Fibroblast of lung (primary cell): ENCODE measurements at places on chromosomes 4 and X. TPM values are rescaled to one million over a fixed set of nuclear protein-coding genes. Genes with fewer than 3 reads are reported as not detected.
A peak's percentile ranks its signal among the peaks of the same experiment; 100 is the strongest.

The PNPLA4 gene
- 11.4 and 22.1 TPM in 2 replicates for polyA plus RNA-seq

The NALF2 gene
- not detected in 2 replicates for polyA plus RNA-seq

The ADGRG4 gene
- polyA plus RNA-seq = 0.03 TPM in 1 of 2 replicates, not detected in the other

The GPC3 gene
- 2.0 and 6.4 TPM in 2 replicates for polyA plus RNA-seq

The CSAG3 gene
- not detected in 2 replicates for polyA plus RNA-seq

The NEXMIF gene
- under 0.01 TPM in 1 of 2 replicates, not detected in the other for polyA plus RNA-seq

The PCDH19 gene
- 0.05 and 0.06 TPM in 2 replicates for polyA plus RNA-seq

The SSX4 gene
- polyA plus RNA-seq = not detected in 2 replicates

The UGT2B11 gene
- not detected in 2 replicates for polyA plus RNA-seq

The RAB41 gene
- not detected in 2 replicates for polyA plus RNA-seq

GRCh38 chr4:73520821-73521220 lies 39.3 kb downstream of the AFM start:
- DNase-seq = peak; percentile 63

DNA sequence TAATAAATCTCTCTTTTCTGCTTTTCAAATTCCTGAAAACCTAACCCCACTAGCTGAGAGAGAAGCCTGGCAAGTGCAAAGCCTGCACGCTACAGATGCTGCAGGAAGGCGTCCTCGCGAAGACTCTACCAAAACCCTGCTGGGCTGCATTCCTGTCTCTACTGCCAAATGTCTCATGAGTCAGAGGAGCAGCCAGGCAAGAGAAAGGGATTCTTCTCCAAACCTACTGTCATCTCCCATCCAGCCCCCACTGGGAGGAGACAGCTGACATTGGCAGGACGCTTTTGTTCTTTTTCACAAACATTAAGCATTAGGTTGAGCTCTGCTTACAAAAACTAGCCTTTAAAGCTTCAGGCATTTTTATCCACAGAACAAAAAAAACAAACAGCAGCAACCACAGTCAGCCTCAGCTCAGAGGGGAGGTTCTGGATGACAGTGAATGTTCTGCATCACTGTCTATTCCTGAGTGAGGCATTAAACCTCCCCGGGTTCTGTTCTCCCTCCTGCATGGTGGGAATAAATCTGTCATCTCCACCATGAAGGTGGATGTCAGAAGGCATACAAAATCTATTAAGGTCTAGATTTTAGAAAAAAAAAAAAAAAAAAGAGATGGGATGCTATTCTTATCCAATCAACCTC lies 18.0 kb downstream of the CRMP1 start:
- DNase-seq = peak; percentile 70

DNA sequence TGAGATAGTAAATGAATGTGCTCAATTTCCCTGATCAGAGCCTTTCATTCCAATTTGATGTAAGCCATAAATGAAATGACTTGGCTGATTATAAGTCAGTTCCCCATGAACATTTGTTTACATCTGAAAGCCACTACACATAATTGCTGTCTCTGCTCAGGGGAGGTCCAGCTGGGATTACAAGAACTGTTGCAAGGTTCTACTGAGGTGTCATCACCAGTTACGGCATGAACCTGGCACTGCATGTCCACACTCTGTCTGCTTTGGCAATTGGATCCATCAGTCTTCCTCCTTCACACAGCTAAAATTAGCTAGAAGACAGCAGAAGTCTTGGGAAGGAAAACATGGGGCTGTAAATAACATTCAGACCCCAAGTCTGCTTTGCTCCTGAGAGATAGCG lies 12.8 kb upstream of the MBNL3 start:
- DNase-seq = no peak

DNA sequence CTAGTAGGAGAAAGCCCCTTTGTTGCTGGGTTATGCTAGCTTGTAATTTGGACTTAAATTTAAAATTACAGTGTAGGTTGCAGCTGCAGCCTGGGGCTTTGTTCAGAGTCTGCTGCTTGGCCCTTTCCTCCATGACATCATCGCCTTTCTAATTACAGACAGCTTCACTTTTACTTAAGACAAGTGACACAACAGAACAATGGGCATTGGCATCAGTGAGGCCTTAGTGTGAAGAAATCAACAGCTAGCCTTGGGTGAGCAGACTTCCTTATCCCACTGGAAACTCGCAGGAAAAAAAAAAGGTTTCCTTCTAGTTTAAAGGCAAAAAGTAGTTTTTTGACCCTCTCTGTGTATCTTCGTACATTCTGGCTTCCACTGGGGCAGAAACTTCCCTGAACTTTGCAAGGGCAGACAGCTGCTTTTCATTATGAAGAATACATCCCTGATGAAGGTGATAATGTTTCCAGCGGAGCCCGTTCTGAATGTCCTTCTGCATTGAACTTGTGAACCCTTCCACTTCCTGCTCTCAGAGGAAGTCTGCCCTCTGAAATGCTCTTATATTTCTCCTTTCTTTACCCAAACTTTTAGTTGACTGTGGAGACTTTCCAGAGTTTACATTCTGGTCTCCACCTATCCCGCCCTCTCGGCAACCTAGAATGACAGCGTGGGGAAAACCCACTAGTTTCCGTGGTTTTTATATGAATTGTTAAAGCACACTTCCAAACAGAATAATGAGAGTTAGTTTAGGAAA lies 123.2 kb upstream of the FAM9C start:
- DNase-seq = peak; percentile 58

DNA sequence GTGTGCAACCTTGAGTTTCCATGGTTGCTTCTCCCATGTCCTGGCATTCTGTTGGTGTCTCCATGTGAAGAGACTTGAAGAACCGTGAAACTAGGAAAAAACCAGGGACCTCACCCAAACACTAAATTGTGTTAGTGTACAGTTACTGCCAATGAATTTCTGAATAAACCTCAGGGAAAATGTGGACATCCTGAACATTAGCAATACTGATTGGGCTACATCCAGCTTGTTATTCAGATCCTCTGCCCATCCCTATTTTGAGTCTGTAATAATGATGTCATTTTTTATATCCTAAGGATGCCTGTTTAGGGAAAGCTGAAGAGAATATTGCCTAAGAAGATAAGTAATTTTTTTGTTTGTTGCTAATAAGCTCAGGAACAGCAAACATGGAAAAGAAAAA lies 262.7 kb downstream of the TMA16 start:
- DNase-seq = no peak

DNA sequence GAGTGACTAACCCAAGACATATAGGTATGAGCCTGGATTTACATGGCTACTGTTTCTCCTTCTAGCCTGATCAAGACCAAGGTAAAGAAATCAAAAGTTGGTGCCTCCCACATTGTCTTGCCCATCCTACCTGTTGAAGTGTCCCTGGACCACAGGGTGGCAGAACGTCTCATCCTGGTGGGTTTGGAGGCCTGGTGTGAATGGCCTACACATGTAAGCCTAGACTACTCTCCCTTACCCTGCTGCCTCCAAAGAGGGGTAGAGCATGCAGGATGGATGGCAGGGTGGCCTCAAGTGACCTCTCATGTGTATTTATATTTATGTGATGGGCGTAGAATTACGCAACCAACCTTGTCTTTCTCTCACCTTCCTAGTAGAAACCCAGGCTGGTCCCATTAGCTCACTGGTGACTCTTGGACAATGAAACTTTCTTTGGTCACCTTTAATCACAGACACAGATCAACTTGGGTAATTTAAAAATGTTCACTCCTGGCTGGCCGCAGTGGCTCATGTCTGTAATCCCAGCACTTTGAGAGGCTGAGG lies 73.3 kb upstream of the SOD3 start:
- no peak for DNase-seq

DNA sequence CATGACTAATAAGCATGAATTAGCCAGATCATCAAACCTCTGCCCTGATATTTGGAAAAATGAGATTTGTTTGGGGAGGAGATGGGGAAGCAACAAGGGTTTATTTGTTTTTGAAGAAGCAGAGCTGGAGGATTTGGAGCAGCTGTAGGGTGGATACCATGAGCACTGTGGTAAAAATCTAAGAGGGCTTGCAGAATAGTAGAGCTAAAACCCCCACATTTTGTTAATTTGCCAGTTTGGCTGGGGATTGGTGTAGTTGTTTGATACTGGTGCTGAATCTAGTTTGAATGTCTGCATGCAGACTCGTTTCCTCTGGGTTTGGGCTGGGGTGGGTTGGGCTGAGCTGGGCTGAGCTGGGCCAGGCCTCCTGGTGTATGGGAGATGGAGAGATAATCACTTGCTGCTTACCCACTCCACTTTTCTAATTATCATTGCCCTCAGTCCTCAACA lies 43.7 kb downstream of the SMAD1 start:
- DNase-seq = peak; percentile 83

DNA sequence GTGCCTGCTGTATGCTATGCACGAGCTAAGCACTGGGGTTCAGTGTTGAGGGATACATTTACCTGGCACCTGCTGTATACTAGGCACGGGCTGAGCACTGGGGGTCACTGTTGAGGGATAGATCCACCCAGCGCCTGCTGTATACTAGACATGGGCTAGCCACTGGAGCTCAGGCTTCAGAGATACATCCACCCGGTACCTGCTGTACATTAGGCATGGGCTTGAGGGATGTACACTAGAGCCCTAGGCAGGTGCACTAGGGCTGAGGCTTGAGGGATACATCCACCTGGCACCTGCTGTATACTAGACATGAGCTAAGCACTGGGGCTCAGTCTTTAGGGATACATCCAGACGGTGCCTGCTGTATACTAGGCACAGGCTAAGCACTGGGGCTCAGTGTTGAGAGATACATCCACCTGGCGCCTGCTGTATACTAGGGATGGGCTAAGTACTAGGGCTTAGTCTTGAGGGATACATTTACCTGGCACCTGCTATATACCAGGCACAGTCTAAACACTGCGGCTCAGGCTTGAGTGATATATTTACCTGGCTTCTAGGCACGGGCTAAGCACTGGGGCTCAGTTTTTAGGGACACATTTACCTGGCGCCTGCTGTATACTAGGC lies 92.7 kb downstream of the ADRA2C start:
- no peak for DNase-seq

GRCh38 chr4:122481766-122482405 lies 25.4 kb upstream of the IL2 start:
- peak; percentile 29 for DNase-seq
